ENCODE measurements at places on chromosomes 1 and 21. TPM values are rescaled to one million over a fixed set of nuclear protein-coding genes. Genes with fewer than 3 reads are reported as not detected.

DNA sequence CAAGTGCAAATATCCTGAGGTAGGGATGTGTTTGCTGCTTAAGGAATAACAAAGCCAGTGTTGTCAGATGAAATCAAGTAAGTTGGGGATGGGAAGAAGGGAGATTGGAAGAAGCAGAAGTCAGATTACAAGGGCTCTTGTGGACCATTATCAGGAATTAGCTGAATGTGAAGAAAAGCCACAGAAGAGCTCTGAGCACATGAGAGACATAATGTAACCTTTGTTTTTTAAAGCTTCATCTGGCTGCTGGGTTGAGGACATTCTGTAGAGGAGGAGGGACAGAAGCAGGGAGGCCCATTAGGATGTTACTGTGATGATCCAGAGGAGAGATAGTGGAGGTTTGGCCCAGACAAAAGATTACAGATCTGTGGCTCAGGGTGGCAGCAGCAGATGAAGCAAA is 111.7 kb downstream of the DUSP10 start:
- no peaks in the 10 kb centered on the region for H3K36me3 ChIP-seq
- H3K27ac ChIP-seq: no peak overlapping the region
- no peak for DNase-seq
- no peaks in the 10 kb centered on the region for H3K27me3 ChIP-seq

DNA sequence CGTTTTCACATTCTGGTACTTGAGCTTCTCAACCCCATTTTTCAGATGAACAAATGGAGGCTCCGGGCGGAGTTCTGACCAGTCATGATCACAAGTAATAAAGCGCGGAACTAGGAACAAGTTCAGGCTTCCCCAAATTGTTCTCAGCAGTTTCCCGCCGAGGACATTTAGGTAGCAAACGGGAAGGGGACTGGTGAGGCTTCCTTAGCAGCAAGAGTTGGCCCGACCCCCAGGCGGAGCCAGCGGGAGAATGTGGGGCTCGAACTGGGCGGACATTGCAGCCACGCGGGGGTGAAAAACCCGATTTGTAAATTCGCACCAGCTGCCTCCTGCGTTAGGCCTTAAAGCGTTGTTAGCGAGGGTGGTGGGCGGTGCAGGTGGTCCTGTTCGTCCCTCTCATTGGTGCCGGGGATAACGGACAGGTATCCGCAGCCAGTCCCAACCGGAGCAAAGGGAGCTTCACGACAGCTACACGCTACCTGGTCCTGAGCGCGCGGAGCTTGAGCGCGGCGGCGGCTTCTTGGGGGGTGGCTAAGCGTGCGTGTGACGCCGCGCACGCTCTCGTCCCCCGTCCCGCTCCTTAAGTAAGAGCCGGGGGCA is 15.3 kb downstream of the SEMA6C start:
- DNase-seq: peak; percentile 74
- H3K27me3 ChIP-seq: peaks cover 18% of the 10 kb centered on the region
- H3K4me3 ChIP-seq: peak overlapping the region; percentile 56
- H3K27ac ChIP-seq: peak overlapping the region; percentile 85
- H3K4me1 ChIP-seq: peaks cover 21% of the 10 kb centered on the region
- H3K36me3 ChIP-seq: peaks cover 20% of the 10 kb centered on the region

DNA sequence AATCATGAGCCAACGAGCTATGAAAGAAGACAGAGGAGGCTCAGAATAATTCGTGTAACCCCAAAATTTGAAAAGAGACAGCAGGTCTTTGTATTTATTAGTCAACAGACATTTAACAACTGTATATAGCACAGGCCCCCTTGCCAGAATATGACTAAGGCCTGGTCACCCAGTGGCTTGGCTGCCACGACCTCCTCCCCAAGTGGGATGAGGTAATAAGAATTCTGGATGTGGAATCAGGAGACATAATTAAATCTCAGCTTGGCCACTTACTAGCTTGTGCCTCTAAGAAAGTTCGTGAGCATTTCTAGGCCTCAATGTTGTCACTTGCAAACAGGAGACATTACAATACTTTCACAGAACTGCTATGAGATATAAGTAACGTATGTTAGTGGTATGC is 134.2 kb upstream of the TNFSF4 start:
- no peaks in the 10 kb centered on the region for H3K27me3 ChIP-seq
- H3K27ac ChIP-seq: no peak overlapping the region
- H3K4me3 ChIP-seq: no peak overlapping the region
- H3K36me3 ChIP-seq: no peaks in the 10 kb centered on the region
- H3K4me1 ChIP-seq: no peaks in the 10 kb centered on the region

- H3K27ac ChIP-seq: no peak overlapping the region
- peak; percentile 38 for DNase-seq
- H3K36me3 ChIP-seq: no peaks in the 10 kb centered on the region
- no peaks in the 10 kb centered on the region for H3K27me3 ChIP-seq
- H3K4me3 ChIP-seq: no peak overlapping the region
These were observed 23.5 kb downstream of the ASB17 start for GRCh38 chr1:75908717-75909152.

- H3K27ac ChIP-seq: no peak overlapping the region
- DNase-seq: no peak
- H3K27me3 ChIP-seq: peaks cover 2% of the 10 kb centered on the region
- peaks cover 20% of the 10 kb centered on the region for H3K4me1 ChIP-seq
- no peaks in the 10 kb centered on the region for H3K36me3 ChIP-seq
These were observed 235.7 kb upstream of the RAB4A start for GRCh38 chr1:229035054-229035747.

DNA sequence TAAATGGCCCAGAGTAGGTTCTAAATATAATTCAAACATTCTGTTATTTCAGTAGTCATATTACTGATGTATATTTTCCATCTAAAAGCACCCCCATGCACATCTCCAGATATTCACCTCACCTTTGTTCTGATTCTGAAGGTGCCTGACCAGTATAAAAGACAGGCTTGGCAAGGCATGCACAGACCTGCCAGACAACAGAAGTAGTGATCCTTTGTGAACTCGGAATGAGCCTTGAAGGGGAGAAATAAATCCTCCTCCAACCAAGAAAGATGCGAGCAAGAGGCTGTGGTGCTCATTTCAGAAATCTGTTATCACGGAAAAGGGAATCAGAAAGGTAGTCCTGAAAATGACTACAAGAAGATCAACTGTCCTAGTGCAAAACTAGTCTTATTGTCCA is 287.3 kb downstream of the VAV3 start:
- peaks cover 2% of the 10 kb centered on the region for H3K27me3 ChIP-seq
- H3K4me3 ChIP-seq: no peak overlapping the region
- H3K36me3 ChIP-seq: peaks cover 21% of the 10 kb centered on the region
- no peak overlapping the region for H3K27ac ChIP-seq

GRCh38 chr1:107593501-107594209 is 371.3 kb downstream of the VAV3 start:
- H3K36me3 ChIP-seq: peaks cover 32% of the 10 kb centered on the region
- H3K4me3 ChIP-seq: peak overlapping the region; percentile 47
- peaks cover 2% of the 10 kb centered on the region for H3K27me3 ChIP-seq
- peak overlapping the region; percentile 50 for H3K27ac ChIP-seq
- peaks cover 18% of the 10 kb centered on the region for H3K4me1 ChIP-seq

DNA sequence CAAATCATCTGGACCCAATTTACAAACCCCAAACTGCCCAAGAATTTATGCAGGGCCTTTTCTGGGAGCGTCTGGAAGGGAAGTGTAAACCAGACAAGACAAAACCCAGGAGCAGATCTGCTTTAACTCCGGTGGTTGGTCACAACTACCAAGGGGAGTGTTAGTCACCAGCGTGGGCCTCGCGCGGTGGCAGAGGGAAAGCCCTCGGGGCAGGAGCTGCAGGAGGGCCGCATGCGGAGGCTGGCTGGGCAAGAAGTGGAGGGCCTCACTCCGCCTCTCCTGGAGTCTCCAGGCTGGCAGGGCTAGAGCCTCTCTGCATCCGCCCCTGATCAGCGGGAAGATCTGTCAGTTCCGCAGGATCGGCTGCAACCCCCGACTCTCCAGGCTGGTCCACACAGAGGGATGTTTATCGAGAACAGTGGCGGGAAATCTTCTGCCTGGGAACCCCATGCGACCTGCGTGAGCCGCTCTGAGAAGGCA is 2.0 kb downstream of the COL24A1 start:
- peaks cover 9% of the 10 kb centered on the region for H3K4me1 ChIP-seq
- no peak overlapping the region for H3K27ac ChIP-seq
- H3K36me3 ChIP-seq: peaks cover 6% of the 10 kb centered on the region
- H3K27me3 ChIP-seq: peaks cover 11% of the 10 kb centered on the region
- H3K4me3 ChIP-seq: no peak overlapping the region

GRCh38 chr1:24864370-24864777 is 65.7 kb downstream of the RUNX3 start:
- H3K4me1 ChIP-seq: peaks cover 14% of the 10 kb centered on the region
- H3K27me3 ChIP-seq: peaks cover 12% of the 10 kb centered on the region
- peak overlapping the region; percentile 63 for H3K27ac ChIP-seq
- H3K4me3 ChIP-seq: no peak overlapping the region
- no peak for DNase-seq
- no peaks in the 10 kb centered on the region for H3K36me3 ChIP-seq

DNA sequence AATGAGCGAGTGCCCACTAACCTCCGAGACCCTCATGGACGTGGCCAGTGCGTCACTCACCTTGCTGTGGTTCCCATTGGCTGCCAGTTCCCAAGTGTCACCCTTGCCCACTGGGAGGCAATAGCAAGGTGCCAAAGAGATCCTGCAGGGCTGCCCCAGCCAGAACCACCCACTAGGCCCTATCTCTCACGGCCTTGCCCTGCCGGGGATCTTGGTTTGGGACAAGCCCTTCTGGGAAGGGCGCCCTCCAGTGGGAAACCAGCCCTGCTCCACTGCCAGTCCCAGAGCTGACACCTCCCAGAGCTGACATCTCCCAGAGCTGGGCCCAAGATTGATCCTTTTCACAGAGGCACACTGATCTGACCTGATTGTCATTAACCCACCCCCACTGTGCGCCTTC is 2.1 kb upstream of the SELENON start:
- peak overlapping the region; percentile 36 for H3K27ac ChIP-seq
- H3K36me3 ChIP-seq: peaks cover 11% of the 10 kb centered on the region
- peak overlapping the region; percentile 65 for H3K4me3 ChIP-seq

- no peaks in the 10 kb centered on the region for H3K36me3 ChIP-seq
- no peak overlapping the region for H3K4me3 ChIP-seq
- no peak for DNase-seq
- H3K27me3 ChIP-seq: no peaks in the 10 kb centered on the region
- H3K4me1 ChIP-seq: peaks cover 23% of the 10 kb centered on the region
These were observed 6.3 kb downstream of the ARID1A start for GRCh38 chr1:26701995-26702679.

DNA sequence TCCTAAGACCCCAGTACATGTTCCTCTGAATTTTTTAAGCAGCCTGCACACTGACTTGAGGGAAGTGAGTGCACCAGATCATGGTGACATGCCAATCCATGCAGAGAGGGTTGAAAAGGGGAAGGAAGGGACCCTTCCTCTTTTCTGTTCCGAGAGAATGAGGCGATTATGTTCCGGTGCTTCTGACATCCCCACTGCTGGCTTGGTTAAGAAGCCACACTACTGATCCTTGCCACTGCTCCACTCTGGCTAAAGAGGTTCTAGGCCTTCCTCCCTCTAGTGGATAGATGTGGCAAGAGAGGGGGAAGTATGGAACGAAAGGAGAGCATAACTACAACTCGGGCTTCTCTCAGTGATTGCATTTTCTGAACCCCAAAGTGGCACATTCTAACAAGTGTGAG is 1.8 kb upstream of the CYB5R1 start:
- peak; percentile 55 for DNase-seq
- H3K36me3 ChIP-seq: peaks cover 7% of the 10 kb centered on the region
- peaks cover 30% of the 10 kb centered on the region for H3K4me1 ChIP-seq

DNA sequence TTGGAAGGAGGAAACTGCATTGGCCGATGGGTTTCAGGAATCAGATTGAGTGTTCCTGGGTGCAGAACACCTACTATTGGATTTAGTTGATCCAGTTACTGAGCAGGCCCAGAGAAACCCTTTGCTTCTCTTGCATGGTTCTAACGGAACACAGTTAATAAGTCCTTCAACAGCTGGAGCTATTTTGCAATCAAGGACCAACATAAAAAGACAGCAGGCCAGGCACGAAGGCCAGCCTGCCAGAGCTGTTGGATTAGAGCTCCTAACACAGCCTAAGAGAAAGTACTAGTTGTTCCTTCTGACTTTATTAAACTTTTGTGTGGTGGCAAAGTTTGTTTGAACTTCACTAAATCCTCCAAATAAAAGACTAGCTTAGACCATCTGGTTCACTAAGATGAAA is 148.0 kb upstream of the LMO4 start:
- no peak overlapping the region for H3K27ac ChIP-seq
- no peaks in the 10 kb centered on the region for H3K27me3 ChIP-seq
- peaks cover 2% of the 10 kb centered on the region for H3K4me1 ChIP-seq
- no peak for DNase-seq

DNA sequence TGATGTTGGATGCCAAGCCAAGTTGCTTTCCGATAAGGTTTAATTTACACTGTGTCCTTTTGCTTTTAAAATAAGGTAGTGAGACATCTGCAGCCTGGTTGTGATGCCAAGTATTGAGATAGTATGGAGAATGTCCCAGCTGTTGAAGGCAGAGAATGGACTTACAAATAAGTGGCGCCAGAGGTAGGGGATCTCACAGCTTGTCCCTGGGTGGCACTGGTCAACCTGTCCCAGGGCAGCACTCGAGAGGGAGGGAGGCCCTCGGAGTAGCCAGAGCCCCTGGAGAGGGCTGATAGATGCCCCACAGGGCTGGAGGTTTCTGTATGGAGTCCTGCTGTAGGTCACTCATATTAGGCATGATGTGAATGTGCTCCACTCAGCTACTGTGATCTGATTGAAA is 98.5 kb downstream of the GALNT2 start:
- no peak for DNase-seq
- peaks cover 2% of the 10 kb centered on the region for H3K27me3 ChIP-seq
- H3K4me1 ChIP-seq: peaks cover 11% of the 10 kb centered on the region
- H3K4me3 ChIP-seq: no peak overlapping the region

DNA sequence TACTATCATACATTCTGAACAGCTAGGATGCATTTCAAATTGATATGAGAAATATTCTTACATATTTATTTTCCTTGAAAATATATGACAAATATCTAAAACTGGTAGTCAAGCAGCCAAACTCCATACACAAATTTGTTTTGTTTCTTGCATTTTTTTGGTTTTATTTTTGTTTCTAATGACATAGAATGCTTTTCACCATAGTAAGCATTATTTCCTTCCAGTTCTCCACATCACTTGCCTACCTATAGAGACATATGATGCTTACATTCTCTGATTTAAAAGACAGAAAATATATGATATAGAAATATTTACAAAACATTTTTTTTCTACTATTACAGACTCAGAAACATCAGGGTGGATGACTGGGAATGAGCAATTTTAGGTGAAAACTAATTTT is 726.4 kb upstream of the ADGRL4 start:
- H3K27ac ChIP-seq: no peak overlapping the region
- DNase-seq: no peak
- H3K27me3 ChIP-seq: no peaks in the 10 kb centered on the region
- no peak overlapping the region for H3K4me3 ChIP-seq
- peaks cover 3% of the 10 kb centered on the region for H3K36me3 ChIP-seq

MECR gene
- total RNA-seq: 20.2 TPM

EYA3 gene
- total RNA-seq: 20.7 TPM

IFNLR1 gene
- total RNA-seq: 3.1 TPM

FAM131C gene
- total RNA-seq: 0.56 TPM

LRRC71 gene
- 0.95 TPM for total RNA-seq

KRTAP12-2 gene
- total RNA-seq: not detected

GORAB gene
- 10.3 TPM for total RNA-seq

CSDE1 gene
- 538 TPM for total RNA-seq

TEX38 gene
- not detected for total RNA-seq

ORC1 gene
- total RNA-seq: 4.9 TPM

Data from endothelial cell (in vitro differentiated cells).